Pulmonary artery endothelial cell (primary cell): ENCODE measurements at places on chromosomes 12 and 14. TPM values are rescaled to one million over a fixed set of nuclear protein-coding genes. Genes with fewer than 3 reads are reported as not detected.

TNFRSF1A gene
- total RNA-seq, result 53.3 and 72.5 TPM in 2 replicates

CEBPE gene
- total RNA-seq, result not detected in 2 replicates

KRT83 gene
- total RNA-seq, result not detected in 2 replicates

A2M gene
- 0.63 and 1.4 TPM in 2 replicates for total RNA-seq

CDKL1 gene
- 19.9 and 45.8 TPM in 2 replicates for total RNA-seq

PRPH gene
- 0.26 and 0.53 TPM in 2 replicates for total RNA-seq

DNA sequence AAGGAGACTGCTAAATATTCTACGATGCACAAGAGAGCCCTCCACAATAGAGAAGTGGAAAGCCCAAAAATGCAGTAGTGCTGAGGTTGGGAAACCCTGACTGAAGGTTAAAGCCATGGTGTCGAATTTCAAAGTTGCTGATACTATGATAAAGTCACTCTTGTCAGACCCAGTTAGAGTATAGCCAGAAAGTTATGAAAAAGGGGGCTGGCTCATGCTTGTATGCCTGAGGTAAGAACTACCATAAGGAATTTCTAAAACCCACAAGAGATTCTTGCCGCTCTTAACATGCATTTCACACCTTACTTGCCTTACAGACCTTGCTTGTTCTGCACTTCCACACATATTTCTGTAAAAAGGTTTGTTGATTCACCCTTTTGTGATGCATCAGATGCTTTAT is 184.6 kb downstream of the SLC6A15 start:
- DNase-seq, result no peak

GRCh38 chr14:98404811-98405210 is 867.2 kb downstream of the BCL11B start:
- no peak for DNase-seq

DNA sequence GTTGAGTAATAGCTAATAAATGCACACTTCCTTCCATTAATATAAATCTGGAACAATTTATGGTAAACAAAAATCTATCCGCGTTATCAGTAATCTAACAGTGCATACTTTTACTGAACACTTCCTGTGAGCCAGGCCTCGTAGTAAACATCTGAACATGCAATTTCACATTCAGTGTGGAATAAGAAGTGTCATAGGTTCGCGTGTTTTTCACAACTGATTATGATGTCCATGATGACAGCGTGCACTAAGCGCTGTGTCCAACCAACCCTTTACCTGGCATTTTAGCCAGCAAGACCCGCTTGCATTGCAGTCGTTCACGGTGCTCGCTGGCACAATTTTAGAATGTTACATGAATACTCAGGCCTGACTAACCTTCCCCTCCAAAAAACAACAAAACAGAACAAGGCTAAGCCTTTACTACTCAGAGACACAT is 2.1 kb downstream of the PNMA1 start:
- DNase-seq, result no peak

DNA sequence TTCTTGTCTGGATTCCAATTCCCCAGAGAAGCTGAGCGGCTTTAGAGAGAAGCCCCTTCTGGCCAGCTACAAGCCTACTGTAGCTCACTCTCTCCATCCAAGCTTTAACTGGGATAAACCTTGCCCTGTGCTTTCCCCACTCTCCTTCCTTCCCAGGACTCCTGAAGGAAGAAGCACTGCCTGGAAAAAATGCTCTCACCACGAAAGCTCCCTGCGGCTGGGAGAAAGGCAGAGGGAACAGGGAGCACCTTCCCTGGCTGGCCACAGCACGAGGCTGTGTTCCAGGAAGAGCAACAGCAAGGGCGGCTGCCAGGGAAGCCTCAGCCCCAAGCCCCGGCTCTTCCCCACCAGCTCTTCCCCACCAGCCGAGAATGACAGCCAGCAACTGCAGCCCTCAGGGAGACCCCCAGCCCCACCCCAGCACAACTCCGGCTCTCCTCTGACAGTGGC is 40.8 kb upstream of the PNMA1 start:
- no peak for DNase-seq

GRCh38 chr12:54680374-54680773 is 32.2 kb upstream of the DCD start:
- DNase-seq, result no peak

DNA sequence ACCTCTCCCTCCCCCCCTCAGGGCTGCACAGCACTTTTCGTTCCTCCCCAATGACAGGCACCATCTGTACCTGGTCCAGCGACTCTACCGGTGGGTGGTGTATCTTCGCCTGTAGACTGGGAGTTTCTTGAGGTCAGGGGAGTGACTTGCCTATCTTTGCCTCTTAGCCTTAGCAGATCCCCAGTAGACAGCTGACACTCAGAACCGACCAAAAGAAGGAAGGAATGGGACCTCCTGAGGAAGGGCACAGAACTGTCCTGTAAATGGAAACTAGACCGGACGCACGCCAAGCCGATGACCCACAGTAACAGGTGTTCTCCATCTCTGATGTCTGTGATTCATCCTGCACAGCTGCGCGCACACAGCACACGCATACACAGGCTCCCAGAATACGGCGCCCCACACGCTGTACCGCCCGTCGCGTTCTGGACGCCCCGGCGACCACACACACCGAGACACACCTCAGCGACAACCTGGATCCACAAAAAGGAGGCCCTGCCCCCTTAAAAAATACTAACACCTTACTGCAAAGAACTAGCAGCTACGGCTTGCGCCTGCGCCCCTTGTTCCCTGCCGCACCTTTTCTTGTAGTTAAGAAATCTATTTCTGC is 673 bp upstream of the TTC9 start:
- DNase-seq, result no peak

GRCh38 chr12:118524446-118524845 is 148.1 kb downstream of the SUDS3 start:
- DNase-seq, result no peak

- no peak for DNase-seq
Observed at GRCh38 chr12:30361145-30361544, 334.5 kb downstream of the IPO8 start.

- DNase-seq, result no peak
Observed at GRCh38 chr12:116556964-116557698, 2.0 kb upstream of the MAP1LC3B2 start.

DNA sequence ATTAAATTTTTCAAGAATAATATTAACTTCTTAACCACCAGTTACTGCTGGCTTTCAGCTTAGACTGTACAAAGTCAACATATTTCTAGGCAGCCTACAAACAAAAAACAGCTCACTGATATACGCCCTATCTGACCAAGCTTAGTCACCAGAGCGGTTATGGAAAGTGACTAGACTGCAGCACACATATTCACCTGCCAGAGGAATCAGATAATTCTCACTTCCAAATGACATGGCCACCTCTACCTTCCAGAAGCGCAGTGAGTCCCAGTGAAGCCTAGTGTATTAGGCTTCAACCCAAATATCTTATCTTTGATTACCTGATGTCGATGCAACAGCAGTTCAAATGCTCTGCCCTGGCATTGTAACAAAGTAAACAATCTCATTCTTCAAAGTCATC is 8.5 kb downstream of the STXBP6 start:
- no peak for DNase-seq

GRCh38 chr12:13986031-13986430 is 4.6 kb upstream of the GRIN2B start:
- DNase-seq, result no peak

DNA sequence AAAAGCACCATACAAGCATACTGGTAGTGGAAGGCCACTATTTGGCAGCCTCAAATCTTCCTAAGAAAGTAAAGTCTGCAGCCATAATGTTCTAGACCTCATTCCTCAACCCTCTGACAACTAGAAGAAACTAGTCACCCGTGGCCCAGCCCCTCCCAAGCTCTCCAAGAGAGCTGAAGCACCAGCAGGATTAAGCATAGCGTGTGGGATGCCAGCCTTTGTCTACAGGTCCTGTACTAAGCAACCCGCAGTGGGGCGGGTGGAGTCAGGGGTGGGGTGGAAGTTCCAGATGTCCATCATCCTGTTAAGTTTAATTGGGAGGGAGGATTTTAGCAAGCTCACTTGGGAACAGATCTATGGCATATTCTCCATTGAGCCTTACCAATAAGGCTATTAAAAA is 14.2 kb downstream of the SLC11A2 start:
- no peak for DNase-seq

- DNase-seq, result no peak
Observed at GRCh38 chr14:76698191-76698590, 63.1 kb upstream of the VASH1 start.

- no peak for DNase-seq
Observed at GRCh38 chr12:50530532-50530931, 25.7 kb downstream of the DIP2B start.

DNA sequence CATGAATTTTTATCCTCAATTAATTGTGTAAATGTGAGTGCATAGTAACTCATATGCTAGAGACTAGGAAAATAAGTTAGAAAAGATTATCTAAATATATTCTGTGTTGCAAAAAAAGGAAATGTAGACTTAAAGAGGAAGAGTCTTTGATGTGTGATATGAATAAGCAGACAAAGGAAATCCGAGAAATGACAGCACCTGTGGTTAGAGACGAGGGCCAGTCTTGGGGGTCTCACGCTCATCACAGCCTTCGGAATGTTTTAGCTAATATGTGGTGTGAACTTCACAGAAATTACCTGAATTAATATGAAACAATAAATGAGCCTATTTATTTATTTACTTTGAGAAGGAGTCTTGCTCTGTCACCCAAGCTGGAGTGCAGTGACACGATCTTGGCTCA is 11.6 kb downstream of the ATP6V0A2 start:
- no peak for DNase-seq

DNA sequence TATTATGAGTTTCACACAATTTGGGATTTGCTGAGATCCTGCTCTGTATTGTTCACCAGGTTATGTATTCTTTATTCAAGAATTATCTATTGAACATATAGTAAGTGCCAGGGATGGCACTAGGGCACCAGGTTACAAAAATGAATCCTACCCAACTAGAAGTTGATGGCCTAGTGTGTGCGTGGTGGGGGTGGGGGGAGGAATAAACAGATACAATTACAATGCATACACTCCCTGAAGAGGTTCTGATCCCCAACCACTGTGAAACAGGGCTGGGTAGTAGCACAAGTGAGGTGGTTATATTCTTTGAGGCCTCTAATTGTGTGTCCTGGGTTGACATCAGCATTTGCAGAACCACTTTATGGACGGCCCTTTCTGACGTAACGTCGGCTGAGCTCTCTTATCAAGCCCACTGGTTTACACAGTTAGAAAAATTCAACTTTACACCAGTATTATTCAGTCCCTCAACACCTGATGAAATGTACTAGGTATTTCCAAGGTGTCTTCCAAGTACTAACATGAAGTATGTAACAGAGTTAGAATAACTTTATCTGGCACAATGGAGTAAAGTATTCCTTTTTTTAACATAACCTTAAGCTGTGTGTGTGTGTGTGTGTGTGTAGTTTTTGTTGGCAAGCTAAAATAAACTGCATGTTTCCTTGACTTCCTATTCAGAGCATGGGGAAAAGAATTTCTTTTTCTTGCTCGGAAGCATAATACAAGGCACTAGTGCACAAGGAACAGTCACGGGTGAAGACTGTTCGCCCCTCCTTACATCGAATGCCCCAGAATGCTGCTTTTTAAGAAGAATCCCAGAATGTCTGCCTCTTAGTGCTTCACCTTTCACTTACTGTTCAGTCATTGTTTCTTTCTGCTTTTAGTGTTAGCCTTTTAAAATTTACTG is 8.1 kb upstream of the GLRX5 start:
- no peak for DNase-seq

DNA sequence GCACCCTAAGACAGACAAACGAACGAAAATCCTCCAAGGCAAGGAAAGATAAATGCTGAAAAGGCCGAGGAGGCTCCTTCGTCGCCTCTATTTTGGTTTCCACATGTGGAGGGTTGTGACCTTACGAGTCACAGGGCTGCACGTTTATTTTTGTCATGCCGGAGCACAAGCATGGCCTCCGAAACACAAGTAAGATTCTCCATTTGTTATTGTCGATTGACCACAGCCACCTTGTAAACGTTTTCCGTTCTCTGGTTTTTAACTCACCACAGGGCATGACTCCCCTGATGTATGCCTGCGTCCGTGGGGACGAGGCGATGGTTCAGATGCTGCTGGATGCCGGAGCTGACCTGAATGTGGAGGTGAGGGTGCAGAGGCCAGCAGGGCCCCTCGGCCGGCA is 73.1 kb upstream of the PWP1 start:
- no peak for DNase-seq

GRCh38 chr12:121391619-121392324 is 8.1 kb upstream of the RNF34 start:
- no peak for DNase-seq
